ENCODE measurements at places on chromosomes 3 and 15. TPM values are rescaled to one million over a fixed set of nuclear protein-coding genes. Genes with fewer than 3 reads are reported as not detected.

- DNase-seq = no peak
- no peaks in the 10 kb centered on the region for H3K27me3 ChIP-seq
- H3K27ac ChIP-seq = no peak overlapping the region
- no peak overlapping the region for H3K4me3 ChIP-seq
- no peaks in the 10 kb centered on the region for H3K36me3 ChIP-seq
Measured at GRCh38 chr3:46505953-46506352, 8.2 kb downstream of the RTP3 start.

DNA sequence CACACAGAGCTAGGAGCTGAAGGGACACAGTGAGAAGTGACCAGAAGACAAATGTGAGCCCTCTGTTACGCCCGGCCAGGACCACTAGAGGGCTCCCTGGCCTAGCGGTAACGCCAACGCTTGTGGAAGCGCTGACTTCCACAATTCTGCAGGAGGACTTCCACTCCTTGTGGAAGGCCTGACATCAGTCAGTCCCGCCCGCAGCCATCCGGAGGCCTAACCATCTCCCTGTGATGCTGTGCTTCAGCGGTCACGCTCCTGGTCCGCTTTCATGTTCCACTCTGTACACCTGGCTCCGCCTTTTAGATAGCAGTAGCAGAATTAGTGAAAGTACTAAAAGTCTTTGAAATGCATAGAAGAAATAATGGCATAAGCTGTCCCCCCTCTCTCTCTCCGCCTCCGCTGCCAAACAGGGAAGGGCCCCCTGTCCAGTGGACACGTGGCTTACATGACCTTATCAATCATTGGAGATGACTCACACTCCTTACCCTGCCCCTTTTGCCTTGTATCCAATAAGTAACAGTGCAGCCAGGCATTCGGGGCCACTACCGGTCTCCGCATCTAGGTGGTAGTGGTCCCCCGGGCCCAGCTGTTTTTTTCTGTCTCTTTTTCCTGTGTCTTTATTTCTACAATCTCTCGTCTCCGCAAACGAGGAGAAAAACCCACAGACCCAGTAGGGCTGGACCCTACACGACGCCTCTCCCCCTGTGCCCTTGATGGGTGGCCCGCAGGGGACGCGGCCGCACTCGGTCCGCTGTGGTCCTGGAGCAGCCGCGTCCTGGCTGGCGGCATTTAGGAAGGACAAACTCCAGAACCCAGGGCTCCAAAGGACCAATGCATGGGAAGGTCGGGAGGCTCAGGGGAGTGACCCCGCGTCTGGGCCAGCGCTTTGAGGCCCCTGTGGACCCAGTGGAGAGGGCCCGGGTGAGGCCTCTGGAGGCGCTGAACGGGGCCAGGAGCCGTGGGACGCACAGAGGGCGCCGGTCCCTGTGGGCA is 27.0 kb upstream of the RPL32 start:
- peak overlapping the region; percentile 31 for H3K27ac ChIP-seq
- peak; percentile 58 for DNase-seq
- peaks cover 4% of the 10 kb centered on the region for H3K4me1 ChIP-seq

- no peak overlapping the region for H3K27ac ChIP-seq
- H3K4me1 ChIP-seq = no peaks in the 10 kb centered on the region
- DNase-seq = no peak
- H3K27me3 ChIP-seq = no peaks in the 10 kb centered on the region
- peaks cover 8% of the 10 kb centered on the region for H3K36me3 ChIP-seq
Measured at GRCh38 chr3:171168086-171168485, 141.6 kb upstream of the SLC2A2 start.

DNA sequence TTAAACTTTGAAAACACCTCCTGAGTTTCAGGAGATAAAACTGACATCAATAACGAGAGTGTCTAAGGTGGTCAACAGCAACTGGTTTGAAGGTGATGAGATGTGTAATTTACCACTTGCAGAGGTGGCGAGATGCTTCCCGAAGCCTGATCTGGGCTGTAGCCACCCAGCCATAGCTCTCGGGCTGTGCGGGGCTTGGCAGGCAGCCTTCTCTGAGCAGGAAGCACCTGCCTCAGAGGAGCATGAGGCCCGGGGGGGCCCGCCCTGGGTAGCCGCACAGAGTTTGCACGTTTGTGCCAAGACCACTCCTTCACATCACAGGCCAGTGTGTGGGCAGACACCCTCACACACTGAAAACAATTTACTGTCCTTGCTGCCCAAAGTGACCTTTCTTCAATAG is 220.3 kb downstream of the CACNA2D3 start:
- no peaks in the 10 kb centered on the region for H3K27me3 ChIP-seq
- no peak for DNase-seq
- H3K4me3 ChIP-seq = no peak overlapping the region
- no peaks in the 10 kb centered on the region for H3K4me1 ChIP-seq

- H3K4me1 ChIP-seq = no peaks in the 10 kb centered on the region
- H3K4me3 ChIP-seq = no peak overlapping the region
- no peak overlapping the region for H3K27ac ChIP-seq
- no peak for DNase-seq
Measured at GRCh38 chr3:55434789-55435188, 52.3 kb downstream of the WNT5A start.

DNA sequence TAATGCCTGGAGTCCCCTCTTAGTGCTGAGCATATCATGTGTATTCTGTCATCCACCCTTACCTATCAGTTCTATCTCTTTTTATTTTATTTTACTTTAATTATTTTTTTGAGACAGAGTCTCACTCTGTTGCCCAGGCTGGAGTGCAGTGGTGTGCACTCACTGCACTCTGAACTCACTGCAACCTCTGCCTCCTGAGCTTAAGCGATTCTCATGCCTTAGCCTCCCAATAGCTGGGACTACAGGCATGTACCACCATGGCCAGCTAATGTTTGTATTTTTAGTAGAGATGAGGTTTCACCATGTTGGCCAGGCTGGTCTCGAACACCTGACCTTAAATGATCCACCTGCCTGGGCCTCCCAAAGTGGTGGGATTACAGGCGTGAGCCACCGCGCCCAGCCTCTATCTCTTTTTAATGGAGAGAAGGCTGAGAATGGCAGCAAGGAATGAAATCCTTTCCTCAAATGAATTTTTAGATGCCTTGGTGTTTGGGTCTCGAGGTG is 11.4 kb downstream of the SACM1L start:
- H3K36me3 ChIP-seq = peaks cover 21% of the 10 kb centered on the region
- H3K27me3 ChIP-seq = no peaks in the 10 kb centered on the region
- H3K4me3 ChIP-seq = no peak overlapping the region

The CAMKV gene
- total RNA-seq = 0.44 TPM

The NME9 gene
- not detected for total RNA-seq

GRCh38 chr3:133797396-133798105 is 8.1 kb upstream of the SRPRB start:
- no peak for DNase-seq
- H3K36me3 ChIP-seq = no peaks in the 10 kb centered on the region
- H3K27me3 ChIP-seq = no peaks in the 10 kb centered on the region
- H3K4me3 ChIP-seq = no peak overlapping the region

All from CD8-positive, alpha-beta memory T cell (primary cell).